NCI-H1436 (cell line): ENCODE measurements at places on chromosomes 7 and 10.

DNA sequence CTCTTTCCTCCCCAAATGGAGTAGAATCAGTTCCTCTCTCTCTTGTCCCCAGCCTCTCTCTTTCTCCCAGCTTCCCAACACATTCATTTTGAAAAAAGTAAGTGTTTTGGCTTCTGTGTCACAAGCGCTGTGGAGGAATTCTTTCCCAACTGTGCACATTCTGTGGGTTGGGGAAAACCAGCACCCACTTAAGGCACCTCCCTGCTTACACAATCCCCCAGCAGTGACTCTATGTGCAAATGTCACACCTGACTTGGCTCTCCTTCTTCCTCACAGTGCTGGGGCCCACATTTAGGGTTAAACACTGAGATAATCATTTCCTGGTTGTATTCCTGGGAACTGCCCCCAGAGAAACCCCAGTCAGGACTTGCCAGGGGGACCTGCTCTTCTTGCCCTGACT lies 358.1 kb upstream of the ZNF32 start:
- DNase-seq = no peak

DNA sequence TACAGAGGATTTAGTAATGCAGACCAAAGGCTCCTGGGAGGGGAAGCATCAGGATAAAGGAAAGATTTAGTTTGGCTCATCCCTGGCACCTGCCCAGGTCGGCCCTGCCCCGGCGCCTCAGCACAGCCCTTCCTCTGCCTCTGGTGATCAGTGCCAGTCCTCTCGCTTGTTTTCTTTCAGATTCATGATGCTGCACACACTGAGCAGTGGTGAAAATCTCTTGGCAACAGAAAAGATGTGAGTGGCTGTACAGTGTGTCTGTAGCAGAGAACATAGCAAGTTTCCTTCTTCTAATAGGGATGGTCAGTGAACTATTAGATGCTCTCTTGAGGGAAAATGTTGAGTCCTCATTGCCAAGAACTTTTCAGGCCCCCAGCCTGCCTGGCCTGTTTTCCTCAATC lies 994.1 kb downstream of the KCNMA1 start:
- no peak for DNase-seq

DNA sequence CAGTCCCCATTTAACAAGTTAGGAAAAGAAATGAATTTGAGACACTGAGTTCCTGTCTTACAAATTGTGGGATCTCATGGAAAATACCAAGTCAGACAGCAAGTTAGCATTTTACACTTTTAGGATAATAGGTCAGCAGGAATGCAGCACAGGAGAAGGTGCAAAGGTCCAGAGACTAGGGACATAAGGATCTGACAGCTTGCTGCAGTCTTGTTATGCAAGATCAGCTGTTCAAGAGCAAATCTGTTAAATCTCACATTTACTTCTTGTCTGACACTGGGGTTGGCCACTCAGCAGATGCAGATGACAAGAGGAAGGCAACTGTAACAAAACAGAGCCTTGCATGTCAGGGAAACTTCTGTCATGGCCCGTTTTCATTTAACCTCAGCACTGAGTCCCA lies 239.6 kb downstream of the PHF14 start:
- DNase-seq = no peak

DNA sequence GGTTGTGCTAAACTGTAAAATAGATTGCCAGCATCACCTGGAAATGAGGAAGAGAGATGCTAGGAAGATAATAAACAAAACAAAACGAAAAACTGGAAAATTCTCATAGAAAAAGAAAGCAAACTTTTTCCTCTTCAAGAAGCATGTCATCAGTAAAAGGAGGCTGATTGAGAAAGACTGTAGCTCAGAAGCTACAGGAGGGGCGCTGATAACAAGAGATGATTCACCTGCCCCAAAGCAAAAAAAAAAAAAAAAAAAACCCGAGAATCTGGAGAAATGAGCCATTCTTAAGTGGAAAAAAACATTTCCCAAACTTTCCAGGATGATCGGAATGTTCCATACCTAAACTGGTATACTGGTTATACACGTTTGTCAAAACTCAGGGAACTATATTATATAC lies 130.5 kb upstream of the C1QL3 start:
- no peak for DNase-seq

DNA sequence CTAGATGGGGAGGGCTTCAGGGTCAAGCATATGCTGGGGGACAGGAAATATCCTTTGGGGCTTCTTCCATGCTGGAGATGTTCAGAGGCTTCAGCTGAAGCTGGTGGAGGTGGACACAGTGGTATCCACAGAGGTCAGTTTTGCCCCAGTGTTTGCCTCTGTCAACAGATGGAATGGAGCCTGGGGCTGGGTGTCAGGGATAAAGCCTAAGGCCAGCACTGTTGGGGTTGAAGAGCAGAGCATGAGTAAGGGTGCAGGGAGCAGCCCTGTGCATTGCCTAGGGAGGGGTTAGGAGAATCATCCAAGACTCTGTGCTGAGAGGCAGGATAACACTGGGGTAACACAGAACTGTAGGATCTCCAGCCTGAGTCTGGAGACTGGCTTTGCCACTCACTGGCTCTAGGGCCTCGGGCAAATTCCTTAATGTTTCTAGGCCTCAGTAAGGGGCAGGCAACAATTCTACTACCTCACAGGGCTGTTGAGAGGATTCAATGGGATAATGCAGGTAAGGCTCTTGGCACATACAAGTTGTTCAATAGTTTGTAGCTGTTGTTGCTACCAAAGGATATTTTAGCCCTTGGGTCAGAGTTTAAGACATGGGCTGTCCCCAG lies 21.8 kb upstream of the MYL7 start:
- no peak for DNase-seq

DNA sequence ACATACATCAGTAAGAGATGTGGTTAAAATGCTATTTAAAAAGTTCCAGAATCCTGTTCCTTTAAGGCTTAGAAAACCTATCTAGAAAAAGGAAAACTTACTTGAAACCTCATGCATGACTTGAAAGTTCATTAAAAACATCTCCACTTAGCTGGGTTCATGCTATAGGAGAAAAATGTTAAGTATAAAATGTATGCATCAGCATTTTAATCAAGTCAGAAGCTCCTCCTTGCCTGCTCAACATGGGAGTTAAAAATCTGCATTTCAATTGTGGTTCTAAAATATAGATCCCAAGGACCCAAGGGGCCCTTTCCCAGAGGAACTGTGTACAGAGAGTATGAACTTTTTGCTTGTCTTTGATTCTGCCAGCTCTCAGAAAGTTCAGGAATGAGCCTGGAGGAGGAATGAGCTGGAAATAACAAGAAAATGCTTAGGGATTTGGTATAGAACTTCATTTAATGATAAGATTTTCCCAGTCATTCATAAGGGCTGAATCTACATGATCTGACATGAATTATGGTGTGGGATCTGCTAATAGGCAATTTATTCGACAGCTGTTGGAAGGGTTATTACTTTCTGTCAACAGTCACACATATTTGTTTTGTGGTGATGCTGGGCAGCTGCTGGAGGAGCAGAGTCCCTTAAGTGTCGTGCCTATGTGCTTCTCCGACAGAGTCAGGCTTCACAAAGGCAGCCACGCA lies 85.6 kb upstream of the MTPN start:
- peak; percentile 73 for DNase-seq

GRCh38 chr10:122062831-122063674 lies 74.1 kb downstream of the TACC2 start:
- peak; percentile 40 for DNase-seq

GRCh38 chr10:2980791-2981360 lies 86.5 kb upstream of the PFKP start:
- DNase-seq = no peak

DNA sequence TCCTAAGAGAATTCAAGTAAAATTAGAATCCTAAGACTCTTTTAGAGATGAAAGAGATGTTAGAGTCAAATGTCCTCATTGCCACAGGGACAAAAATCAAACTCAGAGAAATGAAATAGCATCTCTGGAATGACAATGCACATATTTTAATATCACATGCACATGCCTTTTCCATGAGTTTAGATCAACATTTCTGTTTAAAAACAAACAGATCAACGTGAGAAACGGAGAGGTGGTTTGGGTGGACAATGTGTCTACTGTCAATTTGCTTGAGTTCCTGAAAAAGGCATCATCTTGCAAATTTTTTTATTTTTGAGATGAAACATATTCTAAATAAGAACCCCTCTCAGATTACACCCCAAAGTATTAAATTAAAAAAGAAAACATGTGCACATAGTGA lies 130.0 kb downstream of the CHRM2 start:
- no peak for DNase-seq

DNA sequence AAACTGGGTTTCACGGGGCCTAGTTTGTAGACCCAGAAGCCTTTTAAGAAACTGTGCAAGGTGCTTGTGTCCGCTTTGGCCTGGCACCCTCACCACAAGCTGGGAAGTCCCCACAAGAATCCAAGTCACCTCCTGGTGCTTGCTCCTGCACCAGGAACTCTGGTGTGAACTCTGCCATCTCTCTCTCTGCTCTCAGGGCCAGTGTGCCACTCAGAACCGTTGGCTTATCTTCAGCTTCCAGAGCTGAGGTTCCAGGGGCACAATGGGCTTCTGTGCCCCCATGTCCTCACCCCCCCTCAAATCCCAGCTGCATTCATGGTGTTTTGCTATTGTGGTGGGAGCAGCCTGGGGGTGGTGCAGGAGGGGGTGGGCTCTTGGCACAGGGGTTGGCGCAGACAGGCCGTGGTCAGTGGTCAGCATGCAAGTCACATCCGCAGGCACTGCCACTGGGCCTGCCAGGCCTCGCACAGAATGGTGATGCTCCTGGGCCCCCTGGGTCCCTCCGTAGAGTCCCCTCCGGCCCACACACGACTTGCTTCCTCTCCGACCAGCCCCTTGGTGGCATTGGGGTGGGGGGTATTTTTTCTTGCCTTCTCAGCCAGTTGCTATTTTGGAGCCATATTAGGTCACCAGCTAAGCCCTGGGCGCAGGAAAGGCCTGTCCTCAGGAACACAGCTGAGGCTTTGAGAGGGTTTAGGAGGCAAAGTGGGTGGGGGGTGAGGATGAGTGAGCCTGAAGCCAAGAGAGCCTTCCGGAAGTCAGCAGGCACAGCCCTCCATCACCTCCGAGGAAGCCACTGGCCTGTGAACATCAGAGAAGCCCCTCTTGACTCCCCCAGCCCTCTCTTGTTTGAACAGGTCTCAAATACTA lies 3.0 kb downstream of the ZCCHC24 start:
- no peak for DNase-seq
